ENCODE measurements at places on chromosomes 7 and 10. TPM values are rescaled to one million over a fixed set of nuclear protein-coding genes. Genes with fewer than 3 reads are reported as not detected.

DNA sequence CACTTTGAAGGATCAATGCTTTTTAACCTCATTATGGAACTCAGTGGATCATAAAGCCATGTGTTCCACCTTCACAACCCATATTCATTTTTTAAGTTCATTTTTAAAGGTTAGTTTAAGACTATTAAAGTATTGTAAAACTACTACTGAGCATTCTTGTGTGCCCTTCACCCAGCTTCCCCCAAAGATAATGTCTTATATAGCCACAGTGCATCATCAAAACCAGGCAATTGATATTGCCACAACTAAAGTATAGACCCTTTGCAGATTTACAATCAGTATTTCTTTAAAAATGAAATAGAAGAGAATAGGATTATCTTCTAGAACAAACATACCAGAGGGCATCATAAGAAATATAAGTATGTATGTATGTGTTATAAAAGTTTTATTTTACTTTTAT lies 597.1 kb downstream of the CCSER2 start:
- DNase-seq, result no peak

DNA sequence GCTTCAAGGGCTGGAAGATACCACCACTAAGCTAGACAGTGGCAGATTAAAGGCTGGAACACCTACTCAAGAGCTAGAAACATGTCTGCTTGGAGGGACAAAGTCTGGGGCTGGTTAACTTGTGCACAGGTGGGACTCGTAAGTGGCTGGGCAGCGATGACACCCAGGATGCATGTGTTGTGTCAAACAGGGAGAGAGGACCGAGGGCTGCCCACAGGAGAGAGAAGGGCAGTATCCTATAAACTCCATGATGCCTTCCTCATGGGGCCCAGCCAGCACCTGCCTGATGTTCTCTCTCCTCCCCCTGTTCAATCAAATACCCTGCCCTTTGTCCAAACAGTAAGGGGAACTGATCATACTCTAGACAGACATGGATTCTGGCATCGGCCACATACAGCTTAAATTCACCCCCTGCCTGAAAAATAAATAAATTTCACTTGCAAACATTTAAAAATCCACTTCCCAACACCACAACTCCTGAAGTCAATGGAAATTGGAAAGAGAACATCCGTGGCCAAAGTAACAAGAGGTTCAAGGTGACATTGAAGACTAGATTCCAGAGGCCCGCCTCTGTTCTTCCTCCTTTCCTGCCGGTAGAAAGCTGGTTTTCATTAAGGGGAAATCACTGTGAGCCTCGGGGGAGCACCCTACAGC lies 50.6 kb downstream of the CHST15 start:
- no peak for DNase-seq

- DNase-seq, result no peak
Observed at GRCh38 chr7:51062222-51062987, 254.2 kb downstream of the COBL start.

HMX2 gene
- 0.11 TPM for total RNA-seq

FAM221A gene
- total RNA-seq, result 5.6 TPM

ADAM8 gene
- total RNA-seq, result 70.7 TPM
